ENCODE measurements at places on chromosomes 11 and 22. TPM values are rescaled to one million over a fixed set of nuclear protein-coding genes. Genes with fewer than 3 reads are reported as not detected.

The OLFML1 gene
- total RNA-seq: not detected

GRCh38 chr11:68552542-68552941 lies 92.0 kb downstream of the PPP6R3 start:
- peaks cover 51% of the 10 kb centered on the region for H3K36me3 ChIP-seq
- H3K4me1 ChIP-seq: peaks cover 30% of the 10 kb centered on the region

GRCh38 chr11:116167706-116168458 lies 604.9 kb downstream of the BUD13 start:
- no peaks in the 10 kb centered on the region for H3K27me3 ChIP-seq
- H3K4me3 ChIP-seq: no peak overlapping the region
- no peaks in the 10 kb centered on the region for H3K36me3 ChIP-seq
- H3K4me1 ChIP-seq: no peaks in the 10 kb centered on the region

DNA sequence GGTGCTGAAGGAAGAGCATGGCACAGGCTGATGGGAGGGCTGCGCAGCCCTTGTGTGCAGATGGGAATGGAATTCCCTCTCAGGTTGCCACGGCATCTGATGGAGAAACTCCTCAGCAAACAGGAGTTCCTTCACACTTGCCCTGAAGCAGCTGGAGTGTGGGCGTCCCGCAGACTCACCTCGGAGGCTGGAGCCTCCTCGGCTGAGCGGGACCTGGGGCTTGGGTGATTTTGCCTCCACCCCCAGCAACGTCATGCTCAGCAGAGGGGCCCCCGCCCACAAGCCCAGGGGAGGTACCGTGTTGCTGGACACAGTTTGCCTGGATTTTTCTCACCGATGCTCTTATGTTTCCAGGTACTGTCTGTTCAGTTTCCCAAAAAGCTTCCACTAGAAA lies 63.4 kb downstream of the MYO7A start:
- H3K4me3 ChIP-seq: no peak overlapping the region
- no peak for DNase-seq
- peaks cover 8% of the 10 kb centered on the region for H3K4me1 ChIP-seq
- H3K27ac ChIP-seq: no peak overlapping the region

DNA sequence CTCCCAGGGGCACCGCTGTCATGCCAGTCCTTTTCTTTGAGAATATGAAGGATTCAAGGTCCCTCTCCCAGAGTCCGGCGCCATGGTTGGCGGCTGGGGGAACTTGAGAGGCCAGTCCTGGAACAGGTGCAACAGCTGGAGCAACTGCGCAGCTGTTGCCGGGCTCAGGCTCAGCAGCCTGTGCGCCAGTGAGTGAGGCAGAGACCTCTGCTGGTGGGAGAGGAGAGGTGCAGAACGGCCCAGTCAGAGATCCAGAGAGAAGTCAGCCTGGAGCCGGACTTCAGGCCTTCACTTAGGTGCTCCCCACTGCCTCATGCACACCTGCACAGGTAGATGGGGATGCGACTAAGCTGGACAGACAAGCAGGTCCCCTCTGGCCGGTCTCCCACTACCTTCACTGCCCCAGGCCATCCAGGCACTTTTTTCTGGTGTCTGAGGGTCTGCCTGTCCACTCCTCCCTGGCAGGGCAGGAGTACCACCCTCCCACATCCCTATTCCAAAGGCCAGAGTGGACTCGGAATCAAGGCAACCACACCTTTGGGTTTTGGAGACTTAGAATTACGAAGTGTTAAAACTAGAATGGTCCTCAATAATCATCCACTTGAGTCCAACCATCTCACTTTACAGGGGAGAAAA lies 4.6 kb downstream of the CHRDL2 start:
- no peak overlapping the region for H3K4me3 ChIP-seq
- peaks cover 55% of the 10 kb centered on the region for H3K27me3 ChIP-seq
- DNase-seq: peak; percentile 71
- no peak overlapping the region for H3K27ac ChIP-seq
- H3K36me3 ChIP-seq: no peaks in the 10 kb centered on the region

DNA sequence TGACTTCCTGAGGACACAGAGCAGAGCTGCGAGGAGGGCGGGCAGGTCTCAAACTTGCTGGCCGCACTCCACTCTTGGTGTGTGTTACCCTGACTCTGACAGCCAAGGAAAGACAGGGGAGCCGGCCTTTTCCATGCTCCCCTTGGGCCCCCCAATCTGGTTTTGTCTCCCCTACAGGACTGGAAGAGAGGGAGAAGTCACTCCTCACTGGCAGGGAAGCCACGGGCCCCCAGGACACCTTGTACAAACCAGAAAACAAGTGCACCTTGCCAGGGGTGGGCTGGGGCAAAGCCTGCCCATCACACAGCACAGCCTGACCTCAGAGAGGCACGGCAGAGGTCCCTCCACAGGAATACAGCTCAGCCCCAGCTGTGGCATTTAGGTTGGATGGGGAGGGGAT lies 20.2 kb downstream of the CBX7 start:
- no peak overlapping the region for H3K27ac ChIP-seq
- no peaks in the 10 kb centered on the region for H3K4me1 ChIP-seq
- DNase-seq: no peak
- H3K36me3 ChIP-seq: no peaks in the 10 kb centered on the region

DNA sequence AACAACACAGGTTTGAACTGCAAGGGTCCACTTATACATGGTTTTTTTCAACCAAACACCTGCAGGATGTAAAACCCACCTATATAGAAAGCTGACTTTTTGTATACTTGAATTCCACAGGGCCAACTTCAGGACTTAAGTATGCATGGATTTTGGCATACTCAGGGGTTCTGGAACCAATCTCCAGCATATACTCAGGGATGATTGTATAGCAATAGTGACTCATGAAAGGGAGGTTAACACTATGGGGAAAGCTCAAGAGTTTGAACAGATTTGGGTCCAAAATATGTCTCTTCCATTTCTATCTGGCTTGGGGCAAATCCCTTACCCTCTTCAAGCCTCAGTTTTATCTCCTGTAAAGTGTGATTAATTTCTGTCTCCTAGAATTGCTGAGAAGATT lies 94.9 kb downstream of the MICAL2 start:
- peaks cover 80% of the 10 kb centered on the region for H3K36me3 ChIP-seq
- peaks cover 55% of the 10 kb centered on the region for H3K4me1 ChIP-seq
- H3K4me3 ChIP-seq: no peak overlapping the region
- H3K27ac ChIP-seq: no peak overlapping the region

All from activated CD8-positive, alpha-beta memory T cell treated with anti-CD3 and anti-CD28 coated beads, Interleukin-2, amount 10 ng/mL, durations not matched to agents 7 days and 5 days (primary cell).